ENCODE measurements at places on chromosomes 2 and 18.

GRCh38 chr2:128178650-128179460 is 87.9 kb downstream of the UGGT1 start:
- H3K4me3 ChIP-seq, result no peak overlapping the region
- DNase-seq, result no peak
- no peaks in the 10 kb centered on the region for H3K27me3 ChIP-seq
- peak overlapping the region; percentile 37 for H3K27ac ChIP-seq

DNA sequence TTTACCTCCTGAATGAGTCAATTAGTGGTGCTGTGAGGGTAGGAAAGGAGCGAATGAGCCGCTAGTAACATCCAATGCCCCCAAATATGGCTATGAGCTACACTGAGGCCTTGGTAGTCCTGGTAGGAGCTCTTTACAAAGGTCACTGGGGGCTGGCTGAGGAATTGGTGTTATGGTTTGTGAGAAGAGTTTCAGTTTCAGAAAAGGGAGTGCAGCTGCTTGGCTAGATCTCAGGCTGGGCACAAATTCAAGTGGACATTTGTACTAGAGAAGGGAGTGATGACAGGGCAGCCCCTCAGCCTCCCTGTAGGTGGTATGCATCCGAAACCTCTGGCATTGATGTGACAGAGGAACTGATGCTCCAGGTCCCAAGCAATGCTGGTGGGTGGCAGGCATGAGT is 13.9 kb upstream of the PAIP2B start:
- no peaks in the 10 kb centered on the region for H3K36me3 ChIP-seq
- no peaks in the 10 kb centered on the region for H3K4me1 ChIP-seq
- no peak overlapping the region for H3K27ac ChIP-seq
- no peak for DNase-seq
- H3K27me3 ChIP-seq, result no peaks in the 10 kb centered on the region

GRCh38 chr18:54232485-54233227 is 8.2 kb upstream of the MBD2 start:
- H3K4me1 ChIP-seq, result no peaks in the 10 kb centered on the region
- no peaks in the 10 kb centered on the region for H3K36me3 ChIP-seq
- H3K4me3 ChIP-seq, result no peak overlapping the region
- peak overlapping the region; percentile 81 for H3K27ac ChIP-seq

GRCh38 chr2:219334076-219334475 is 1.5 kb upstream of the RESP18 start:
- H3K4me3 ChIP-seq, result no peak overlapping the region
- H3K36me3 ChIP-seq, result no peaks in the 10 kb centered on the region
- H3K4me1 ChIP-seq, result no peaks in the 10 kb centered on the region
- no peak for DNase-seq

DNA sequence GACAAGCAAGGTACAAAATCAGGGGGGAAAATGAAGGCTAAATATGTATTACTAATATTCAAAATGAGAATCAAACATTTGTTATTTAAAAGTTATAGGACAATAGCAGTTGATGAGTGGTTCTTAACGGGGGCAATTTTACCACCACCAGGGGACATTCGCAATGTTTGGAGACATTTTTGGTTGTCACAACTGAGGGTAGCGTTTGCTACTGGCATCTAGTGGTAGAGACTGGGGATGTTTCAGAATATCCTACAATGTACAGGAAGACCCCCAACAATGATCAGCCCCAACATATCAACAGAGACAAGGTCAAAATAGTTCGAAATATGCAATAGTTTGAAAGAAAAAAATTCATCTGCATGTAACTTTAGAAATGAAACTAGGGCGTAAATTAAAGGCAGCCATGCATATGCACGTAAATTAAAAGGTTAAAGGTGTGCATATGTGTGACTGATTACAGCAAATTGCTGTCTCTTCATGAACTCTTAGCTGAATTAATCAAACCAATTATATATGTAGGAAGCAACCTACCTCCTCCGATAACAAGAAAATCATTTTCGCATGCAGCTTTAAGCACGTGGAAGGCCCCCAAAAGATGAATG is 61.2 kb upstream of the CUL3 start:
- no peaks in the 10 kb centered on the region for H3K36me3 ChIP-seq
- H3K4me1 ChIP-seq, result no peaks in the 10 kb centered on the region
- no peak for DNase-seq

DNA sequence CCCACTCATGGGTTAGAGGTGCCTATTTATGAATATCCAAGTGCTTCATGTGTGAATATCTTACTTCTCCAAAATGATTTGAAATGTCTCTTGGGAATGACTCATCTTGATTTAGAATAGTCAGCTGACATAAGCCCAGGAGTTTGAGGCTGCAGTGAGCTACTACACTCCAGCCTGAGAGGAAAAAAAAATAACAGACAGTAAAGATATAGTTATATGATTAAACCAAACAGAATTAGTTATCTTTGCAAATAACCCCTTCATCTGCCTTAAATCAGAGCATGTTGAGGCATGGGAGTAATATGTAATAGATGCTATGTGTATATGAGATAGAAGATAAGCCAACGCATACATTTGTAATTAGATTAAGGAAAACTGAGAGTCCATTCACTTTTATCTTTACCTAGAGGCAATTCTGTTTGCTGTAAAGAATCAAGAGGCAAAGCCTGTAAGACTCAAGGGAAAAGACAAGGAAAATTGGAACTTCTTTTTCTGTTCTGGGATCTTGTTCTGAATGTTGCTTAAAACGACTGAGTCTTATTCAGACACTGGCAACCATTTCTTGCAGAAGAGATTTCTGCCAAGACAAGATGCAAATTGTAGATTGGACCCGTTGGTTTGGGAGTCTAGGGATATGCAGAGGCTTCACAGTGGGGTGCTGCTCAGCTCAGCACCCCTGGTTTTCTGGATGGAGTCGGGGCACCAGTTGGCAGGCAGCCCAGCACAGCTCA is 104.4 kb downstream of the LIPG start:
- DNase-seq, result no peak
- no peaks in the 10 kb centered on the region for H3K36me3 ChIP-seq
- no peak overlapping the region for H3K27ac ChIP-seq
- no peak overlapping the region for H3K4me3 ChIP-seq
- no peaks in the 10 kb centered on the region for H3K27me3 ChIP-seq

DNA sequence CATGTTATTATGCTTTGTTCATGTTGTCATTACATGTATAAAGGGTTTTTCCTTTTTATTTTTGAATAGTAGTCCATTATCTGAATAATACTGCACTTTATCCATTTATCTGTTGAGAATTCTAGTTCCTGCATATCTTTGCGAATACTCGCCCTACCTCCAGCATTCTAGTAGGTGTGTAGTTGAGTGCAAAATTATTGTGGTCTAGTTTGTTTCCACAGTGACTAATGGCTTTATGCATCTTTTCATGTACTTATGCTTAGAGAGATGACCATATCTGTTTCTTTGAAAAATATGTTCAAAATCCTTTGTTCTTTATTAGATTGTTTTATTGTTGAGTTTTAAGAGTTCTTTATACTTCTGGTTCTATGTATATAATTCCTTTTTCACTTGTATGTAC is 48.8 kb downstream of the EIF5B start:
- no peak overlapping the region for H3K4me3 ChIP-seq
- H3K27ac ChIP-seq, result no peak overlapping the region
- H3K4me1 ChIP-seq, result no peaks in the 10 kb centered on the region
- H3K27me3 ChIP-seq, result no peaks in the 10 kb centered on the region
- H3K36me3 ChIP-seq, result no peaks in the 10 kb centered on the region

DNA sequence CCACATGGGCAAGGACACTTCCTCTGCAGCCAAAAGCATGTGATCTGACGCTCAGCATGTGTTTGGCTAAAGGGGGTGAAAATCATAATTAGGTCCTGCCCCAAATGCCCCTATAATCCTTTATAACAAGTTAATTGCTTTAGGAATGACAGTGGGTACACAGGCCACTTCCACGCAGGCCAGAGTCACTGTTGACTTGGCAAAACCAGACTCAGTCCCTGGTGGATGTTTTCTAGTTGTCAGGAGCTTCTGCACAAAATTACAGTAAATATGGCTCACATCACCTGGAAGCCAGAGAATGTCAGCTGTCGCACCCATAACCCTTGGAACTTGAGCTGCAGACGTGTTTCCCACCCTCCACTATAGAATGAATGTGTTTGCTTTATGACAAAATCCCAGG is 13.3 kb upstream of the PXDN start:
- H3K4me1 ChIP-seq, result no peaks in the 10 kb centered on the region
- H3K27me3 ChIP-seq, result no peaks in the 10 kb centered on the region
- no peak overlapping the region for H3K27ac ChIP-seq
- H3K36me3 ChIP-seq, result no peaks in the 10 kb centered on the region
- no peak overlapping the region for H3K4me3 ChIP-seq

DNA sequence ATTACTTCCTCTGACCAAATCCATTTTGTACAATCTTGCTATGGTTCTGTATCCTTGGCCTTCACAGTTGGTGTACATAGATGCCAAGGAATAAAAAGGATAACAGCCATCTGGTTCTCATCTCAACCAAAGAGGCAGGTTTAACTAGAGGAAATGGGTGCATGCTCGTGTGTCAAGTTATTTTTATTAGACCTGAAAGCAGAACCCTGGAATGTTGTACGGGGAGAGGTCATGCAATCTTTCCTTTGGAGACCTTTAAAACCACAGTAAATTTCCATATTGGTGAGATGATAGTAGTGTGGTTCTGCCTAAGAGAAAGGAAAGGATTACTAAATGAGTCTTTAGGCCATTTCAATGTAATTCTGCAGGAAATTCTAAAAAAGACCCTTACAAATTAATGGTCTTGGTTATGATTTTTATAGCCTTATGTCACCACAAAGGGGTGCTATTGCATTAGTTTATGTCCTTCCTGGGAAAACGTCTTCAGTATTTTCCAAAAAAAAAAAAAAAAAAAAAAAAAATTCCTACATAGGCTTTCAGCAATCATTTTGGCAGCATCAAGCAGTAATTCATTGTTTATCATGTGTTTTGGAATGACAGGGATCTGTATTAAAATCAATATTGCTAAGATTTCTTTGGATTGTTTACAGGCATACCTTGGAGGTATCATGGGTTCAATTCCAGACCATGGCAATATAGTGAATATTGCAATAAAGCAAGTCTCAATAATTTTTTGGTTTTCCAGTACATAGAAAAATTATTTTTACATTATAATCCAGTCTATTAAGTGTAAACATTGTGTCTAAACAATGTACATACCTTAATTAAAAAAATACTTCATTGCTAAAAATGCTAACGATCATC is 270.8 kb downstream of the NYAP2 start:
- H3K27me3 ChIP-seq, result no peaks in the 10 kb centered on the region
- no peaks in the 10 kb centered on the region for H3K4me1 ChIP-seq
- no peaks in the 10 kb centered on the region for H3K36me3 ChIP-seq
- DNase-seq, result no peak
- H3K4me3 ChIP-seq, result no peak overlapping the region
- no peak overlapping the region for H3K27ac ChIP-seq

DNA sequence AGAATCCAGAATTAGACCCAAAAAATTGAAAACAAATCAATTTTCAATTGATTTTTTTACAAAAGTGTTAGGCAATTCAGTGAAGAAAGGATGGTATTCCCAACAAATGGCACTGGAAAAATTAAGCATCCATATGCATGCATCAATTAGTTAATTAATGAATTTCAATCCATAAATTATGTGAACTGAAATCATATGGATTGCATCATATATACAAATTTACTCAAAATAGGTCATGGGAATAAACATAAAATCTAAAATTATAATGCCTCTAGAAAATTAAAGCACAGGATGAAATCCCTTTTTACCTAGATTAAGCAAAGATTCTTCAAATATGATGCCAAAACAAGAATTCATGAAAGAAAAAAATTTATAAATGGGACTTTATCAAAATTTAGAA is 213.9 kb upstream of the KLHL29 start:
- H3K27ac ChIP-seq, result no peak overlapping the region
- no peaks in the 10 kb centered on the region for H3K27me3 ChIP-seq

GRCh38 chr2:204110751-204111516 is 174.4 kb downstream of the ICOS start:
- H3K4me1 ChIP-seq, result peaks cover 63% of the 10 kb centered on the region
- DNase-seq, result no peak
- H3K27ac ChIP-seq, result peak overlapping the region; percentile 47
- peak overlapping the region; percentile 4 for H3K4me3 ChIP-seq

DNA sequence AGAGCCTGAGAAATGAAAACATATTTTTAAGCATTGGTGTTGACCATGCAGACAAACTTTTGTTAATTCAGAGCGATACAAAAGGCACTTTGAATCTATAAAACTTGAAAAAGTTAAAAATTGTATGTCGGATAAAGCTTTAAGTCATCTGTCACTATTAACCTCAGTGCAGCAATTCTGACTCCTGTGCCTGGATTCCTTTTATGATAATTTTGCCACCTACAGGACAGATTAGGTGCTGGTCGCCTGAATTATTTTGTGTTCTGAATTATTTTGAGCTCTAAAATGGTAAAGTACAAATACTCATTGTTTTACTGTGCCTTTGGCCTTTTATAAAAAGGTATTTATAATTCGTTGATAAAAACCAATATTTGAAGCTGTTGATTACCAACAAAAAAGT is 19.4 kb upstream of the RNF138 start:
- no peak overlapping the region for H3K4me3 ChIP-seq
- no peaks in the 10 kb centered on the region for H3K4me1 ChIP-seq
- no peak for DNase-seq
- no peak overlapping the region for H3K27ac ChIP-seq
- no peaks in the 10 kb centered on the region for H3K36me3 ChIP-seq
- H3K27me3 ChIP-seq, result no peaks in the 10 kb centered on the region

- no peak overlapping the region for H3K4me3 ChIP-seq
- H3K27ac ChIP-seq, result no peak overlapping the region
- no peaks in the 10 kb centered on the region for H3K27me3 ChIP-seq
- no peaks in the 10 kb centered on the region for H3K36me3 ChIP-seq
- peaks cover 17% of the 10 kb centered on the region for H3K4me1 ChIP-seq
Observed at GRCh38 chr18:59700535-59700967, 3.3 kb upstream of the CCBE1 start.

GRCh38 chr2:53087262-53087873 is 680.2 kb upstream of the CHAC2 start:
- no peaks in the 10 kb centered on the region for H3K27me3 ChIP-seq
- H3K36me3 ChIP-seq, result no peaks in the 10 kb centered on the region
- H3K27ac ChIP-seq, result no peak overlapping the region
- DNase-seq, result no peak
